ENCODE measurements at places on chromosomes 13 and 19.

- peak; percentile 11 for DNase-seq
These were observed 5.5 kb downstream of the MAB21L1 start for GRCh38 chr13:35470671-35471661.

- no peak for DNase-seq
These were observed 1459.5 kb upstream of the PCDH20 start for GRCh38 chr13:62875118-62875640.

GRCh38 chr13:46995874-46996273 is 99.0 kb upstream of the HTR2A start:
- DNase-seq, result no peak

- no peak for DNase-seq
These were observed 6.0 kb upstream of the TCF3 start for GRCh38 chr19:1658150-1659083.

GRCh38 chr19:9078651-9079050 is 8.2 kb upstream of the OR1M1 start:
- no peak for DNase-seq

GRCh38 chr13:112059457-112060281 is 7.3 kb upstream of the SOX1 start:
- no peak for DNase-seq

- peak; percentile 23 for DNase-seq
These were observed 1096.8 kb upstream of the PCDH20 start for GRCh38 chr13:62512194-62513141.

DNA sequence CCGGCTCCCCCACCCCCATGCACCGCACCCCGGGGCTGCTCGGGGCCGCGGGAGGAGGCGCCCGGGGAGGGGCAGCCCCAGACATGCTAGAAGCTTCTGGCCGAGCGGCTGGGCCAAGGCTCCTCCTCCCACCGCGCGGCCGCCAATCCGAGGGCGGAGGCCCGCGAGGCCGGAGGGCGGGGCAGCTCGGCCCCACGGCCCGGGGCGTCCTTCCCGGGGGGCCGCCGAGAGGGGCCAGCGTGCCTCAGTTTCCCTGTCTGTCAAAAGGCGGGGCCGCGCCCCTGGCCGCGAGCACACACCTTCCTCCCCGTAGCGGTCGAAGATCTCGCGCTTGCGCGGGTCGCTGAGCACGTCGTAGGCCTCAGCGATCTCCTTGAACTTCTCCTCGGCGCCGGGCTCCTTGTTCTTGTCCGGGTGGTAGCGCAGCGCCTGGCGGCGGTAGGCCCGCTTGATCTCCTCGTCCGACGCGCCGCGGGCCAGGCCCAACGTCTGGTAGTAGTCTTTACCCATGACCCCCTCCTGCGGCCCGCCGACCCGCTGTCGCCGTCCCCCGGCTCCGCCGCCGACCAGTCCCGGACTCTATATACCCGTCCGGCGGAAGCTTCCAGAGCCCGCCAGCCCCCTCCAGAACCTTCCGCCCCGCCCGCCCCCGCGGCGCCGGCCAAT is at the start of gene DNAJB1:
Gene DNAJB1 (minus strand): TSS at position 558 of the 666 bp plus-strand sequence. CDS start 48 bp downstream, at position 510.
- peak; percentile 86 for DNase-seq

- no peak for DNase-seq
These were observed 8.1 kb upstream of the IGFL3 start for GRCh38 chr19:46132508-46133100.

- no peak for DNase-seq
These were observed 3.4 kb downstream of the PRR12 start for GRCh38 chr19:49594157-49594992.

DNA sequence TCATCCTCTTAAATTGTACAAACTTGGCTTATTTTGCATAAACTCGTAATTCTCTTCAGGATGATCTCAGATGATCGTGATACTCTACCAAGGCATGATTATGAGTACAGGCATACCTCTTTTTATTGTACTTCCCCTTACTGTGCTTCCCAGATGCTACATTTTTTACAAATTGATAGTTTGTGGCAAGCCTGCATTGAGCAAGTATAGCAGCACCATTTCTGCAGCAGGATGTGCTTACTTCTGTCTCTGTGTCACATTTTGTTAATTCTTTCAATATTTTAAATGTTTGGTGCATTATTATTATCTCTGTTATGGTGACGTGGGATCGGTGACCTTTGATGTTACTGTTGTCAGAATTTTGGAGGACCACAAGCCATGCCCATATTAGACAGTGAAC is 752.3 kb downstream of the PCDH9 start:
- DNase-seq, result no peak

- DNase-seq, result no peak
These were observed 5.5 kb downstream of the TPT1 start for GRCh38 chr13:45335397-45336024.

GRCh38 chr13:78100486-78100885 is 181.9 kb upstream of the EDNRB start:
- no peak for DNase-seq

GRCh38 chr13:23899555-23899954 is 2.3 kb upstream of the C1QTNF9B start:
- peak; percentile 34 for DNase-seq

DNA sequence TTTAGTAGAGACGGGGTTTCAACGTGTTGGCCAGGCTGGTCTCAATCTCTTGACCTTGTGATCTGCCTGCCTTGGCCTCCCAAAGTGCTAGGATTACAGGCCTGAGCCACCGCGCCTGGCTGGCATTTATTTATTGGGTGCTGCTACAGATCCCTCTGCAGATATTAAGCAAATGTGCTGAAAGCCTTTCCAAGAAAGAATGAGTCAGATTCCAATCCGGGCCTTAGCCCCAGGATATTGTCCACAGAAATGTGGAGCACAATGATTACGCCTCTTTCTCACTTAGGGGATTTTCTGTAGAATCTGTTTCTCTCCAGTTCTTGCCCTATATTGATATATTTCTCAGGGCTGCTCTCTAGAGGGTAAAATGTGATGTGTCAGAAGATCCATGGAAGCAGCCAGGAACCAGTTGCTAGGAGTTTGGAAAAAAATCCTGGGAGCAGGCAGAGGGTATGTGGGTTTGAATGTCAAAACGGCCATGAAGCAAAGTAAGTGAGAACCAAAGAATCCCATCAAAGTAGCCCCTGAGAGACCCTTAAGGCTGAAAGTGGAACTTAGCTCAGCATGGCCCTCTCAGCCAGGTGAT is 24.8 kb upstream of the IGFL4 start:
- peak; percentile 36 for DNase-seq

GRCh38 chr13:20131057-20131832 is 29.6 kb downstream of the GJA3 start:
- DNase-seq, result no peak

GRCh38 chr19:20182222-20182785 is 15.3 kb downstream of the ZNF486 start:
- no peak for DNase-seq

DNA sequence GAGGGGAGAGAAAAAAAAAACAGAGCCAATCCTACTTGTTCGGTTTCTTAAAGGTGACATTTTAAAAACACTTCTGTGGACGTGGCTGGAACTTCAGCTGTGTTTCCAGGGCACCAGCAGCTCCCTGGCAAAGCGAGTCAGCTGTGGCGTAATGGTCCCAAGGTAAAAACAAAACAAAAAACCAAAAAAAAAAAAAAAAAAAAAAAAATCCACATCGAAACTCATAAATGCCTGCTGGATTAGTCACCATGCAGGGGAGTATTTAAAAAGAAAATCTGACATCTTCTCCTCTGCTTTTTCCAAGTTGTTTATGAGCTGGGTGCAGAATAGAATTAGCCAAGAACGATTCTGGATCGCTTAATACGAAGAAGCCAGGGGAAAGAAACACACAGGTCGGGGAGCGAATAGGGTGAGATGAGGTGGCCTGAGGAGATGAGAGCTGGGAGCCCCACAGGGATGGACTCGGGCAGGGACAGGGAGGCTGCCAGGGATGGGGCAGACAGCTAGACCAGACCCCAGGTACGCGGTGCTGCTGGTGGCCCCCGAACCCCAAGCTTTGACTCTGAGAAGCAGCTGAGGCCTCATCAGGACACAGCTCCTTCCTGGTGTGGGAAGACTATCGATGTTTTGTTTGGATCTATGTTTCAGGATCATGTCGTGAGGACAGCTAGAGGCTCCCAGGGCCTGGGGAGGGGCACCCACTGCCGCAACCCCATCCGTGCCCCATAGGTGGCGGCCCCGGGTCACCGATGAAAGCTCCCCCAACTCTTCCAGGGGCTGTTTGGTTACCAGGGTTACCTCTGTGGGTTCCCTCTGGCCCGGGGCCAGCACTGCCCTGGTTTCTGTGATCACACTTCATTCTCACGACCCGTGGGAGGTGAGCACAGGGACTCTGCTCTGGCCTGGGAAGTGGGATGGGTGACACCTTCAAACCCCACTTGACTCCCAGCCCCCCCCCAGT is 3.1 kb upstream of the CTXN1 start:
- DNase-seq, result peak; percentile 82

DNA sequence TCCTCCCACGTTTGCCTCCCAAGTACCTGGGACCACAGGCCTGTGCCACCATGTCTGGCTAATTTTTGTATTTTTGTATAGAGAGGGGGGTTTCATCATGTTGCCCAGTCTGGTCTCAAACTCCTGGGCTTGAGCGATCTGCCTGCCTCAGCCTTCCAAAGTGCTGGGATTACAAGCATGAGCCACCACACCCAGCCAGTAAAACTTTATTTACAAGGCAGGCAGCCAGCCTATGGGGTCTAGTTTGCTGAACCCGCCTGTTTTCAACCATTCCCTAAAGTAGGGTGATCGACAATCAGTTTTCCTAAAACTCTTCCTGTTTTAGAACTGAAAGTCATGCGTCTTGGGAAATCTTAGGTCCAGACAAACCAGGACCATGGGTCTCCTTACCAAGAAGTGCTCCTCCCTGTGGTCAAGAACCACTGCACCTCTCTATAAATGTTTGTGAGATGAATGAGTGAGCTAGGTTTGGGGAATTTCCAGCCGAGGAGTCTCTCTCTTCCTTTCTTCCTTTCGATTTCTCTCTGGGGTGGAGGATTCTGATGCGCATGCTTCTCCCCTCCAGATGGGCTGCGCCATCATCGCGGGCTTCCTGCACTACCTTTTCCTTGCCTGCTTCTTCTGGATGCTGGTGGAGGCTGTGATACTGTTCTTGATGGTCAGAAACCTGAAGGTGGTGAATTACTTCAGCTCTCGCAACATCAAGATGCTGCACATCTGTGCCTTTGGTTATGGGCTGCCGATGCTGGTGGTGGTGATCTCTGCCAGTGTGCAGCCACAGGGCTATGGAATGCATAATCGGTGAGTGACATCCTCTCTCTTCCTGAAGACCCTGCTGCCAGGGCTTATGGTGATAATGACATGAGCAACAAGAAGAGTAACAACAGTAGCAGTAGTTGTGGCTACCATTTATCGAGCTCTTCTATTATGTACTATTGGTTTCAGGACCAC is 38.7 kb downstream of the ADGRE1 start:
- DNase-seq, result peak; percentile 9

DNA sequence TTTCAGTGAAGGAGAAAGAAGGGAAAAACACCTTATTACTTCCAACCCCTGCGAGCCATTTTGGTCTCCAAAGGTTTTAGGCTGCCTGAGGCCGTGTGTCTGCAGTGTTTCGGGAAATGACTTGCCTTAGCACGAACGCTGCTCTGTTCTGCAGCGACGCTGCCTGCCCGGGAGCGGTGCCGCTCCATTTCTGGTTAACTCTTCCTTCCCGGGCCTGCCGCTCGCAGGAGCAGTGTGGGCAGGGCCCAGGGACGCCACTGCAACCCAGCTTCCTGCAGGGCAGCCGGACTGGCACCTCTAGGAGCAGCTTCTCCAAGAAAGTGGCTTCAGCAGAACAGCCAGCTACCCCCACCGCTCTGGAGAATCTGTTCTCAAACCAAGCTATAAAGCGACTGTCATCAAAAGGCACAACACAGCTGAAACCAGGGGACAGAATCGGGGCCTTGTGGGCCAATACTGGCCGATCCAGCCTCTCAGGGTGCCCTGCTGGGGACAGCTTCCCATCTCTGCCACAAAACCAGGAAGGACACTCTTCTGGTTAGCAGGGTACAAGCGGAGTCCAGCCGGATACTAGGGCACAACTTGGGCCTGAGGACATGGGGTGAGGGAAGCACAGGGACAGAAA is 72.2 kb downstream of the KCTD15 start:
- no peak for DNase-seq

GRCh38 chr19:50458396-50459066 is 17.8 kb upstream of the EMC10 start:
- no peak for DNase-seq

DNA sequence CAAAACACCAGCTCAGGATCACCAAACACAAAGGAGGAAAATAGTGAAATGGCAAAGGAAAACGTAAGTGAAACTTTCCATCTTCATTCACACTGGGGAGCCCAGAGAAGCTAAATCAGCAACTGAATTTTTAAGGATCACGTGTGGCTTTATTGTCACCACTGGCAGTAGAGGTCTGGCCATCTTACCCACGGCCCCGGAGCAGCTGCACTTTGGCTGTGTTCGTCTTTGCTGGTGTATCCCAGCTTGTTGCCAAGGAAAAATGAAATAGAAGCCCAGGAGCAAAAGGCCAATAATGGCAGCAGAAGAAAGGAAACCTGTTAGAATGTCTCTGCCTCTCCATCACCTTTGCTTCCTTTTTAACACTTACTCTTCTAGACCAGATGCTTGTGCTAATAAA is 274.7 kb downstream of the FOXO1 start:
- DNase-seq, result no peak

DNA sequence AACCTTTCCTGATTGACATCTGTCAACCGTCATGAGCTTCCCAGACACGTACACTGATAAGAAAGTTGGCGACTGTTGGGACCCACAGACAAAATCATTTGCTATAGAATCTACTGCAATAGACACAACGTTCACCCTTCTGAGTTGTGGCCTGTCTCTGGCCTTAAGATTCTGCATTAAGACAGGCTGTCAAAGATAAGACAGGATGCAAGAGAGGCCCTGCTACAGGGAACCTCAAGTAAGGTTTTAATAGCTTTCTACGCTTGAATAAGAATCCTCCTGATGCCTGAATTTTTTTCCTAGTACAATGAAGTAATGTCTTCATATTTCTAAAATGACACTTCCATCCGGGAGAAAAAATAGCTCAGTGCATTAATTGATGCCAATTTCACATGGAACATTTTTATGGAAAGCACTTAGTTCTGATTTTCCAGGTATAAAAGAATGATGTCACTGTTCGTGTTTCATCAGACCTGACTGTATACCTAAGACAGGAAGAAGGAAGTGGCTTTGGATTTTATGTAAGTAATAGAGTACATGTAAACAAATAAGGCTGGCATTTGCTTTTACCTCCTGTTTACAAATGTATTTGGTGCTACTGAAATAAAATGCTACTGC is 275.2 kb upstream of the GPC6 start:
- no peak for DNase-seq

DNA sequence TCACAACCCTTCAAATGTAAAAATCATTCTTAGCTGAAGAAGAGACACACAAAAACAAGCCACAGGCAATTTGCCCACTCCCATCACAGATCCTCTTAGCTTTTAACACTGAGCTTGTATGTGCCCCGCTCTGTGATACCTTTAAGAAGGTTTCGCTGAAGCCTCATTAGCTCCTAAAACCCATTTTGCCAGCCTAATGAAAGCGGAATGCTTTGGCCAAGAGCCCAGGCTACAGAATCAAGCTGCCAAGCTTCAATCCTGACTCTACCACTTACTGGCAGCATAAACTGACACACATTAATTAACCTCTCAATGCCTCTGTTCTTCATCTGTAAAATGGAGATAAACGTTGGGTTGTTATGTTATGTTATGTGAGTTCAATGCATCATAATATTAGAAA is 10.5 kb downstream of the ZNF112 start:
- DNase-seq, result no peak
